Stimulated activated CD4-positive, alpha-beta T cell treated with anti-CD3 and anti-CD28 coated beads, Interleukin-12 subunit alpha, Interleukin-12 subunit beta, amount 100 ng/mL, for 4 hours (primary cell): ENCODE measurements at places on chromosomes 5 and 9.

DNA sequence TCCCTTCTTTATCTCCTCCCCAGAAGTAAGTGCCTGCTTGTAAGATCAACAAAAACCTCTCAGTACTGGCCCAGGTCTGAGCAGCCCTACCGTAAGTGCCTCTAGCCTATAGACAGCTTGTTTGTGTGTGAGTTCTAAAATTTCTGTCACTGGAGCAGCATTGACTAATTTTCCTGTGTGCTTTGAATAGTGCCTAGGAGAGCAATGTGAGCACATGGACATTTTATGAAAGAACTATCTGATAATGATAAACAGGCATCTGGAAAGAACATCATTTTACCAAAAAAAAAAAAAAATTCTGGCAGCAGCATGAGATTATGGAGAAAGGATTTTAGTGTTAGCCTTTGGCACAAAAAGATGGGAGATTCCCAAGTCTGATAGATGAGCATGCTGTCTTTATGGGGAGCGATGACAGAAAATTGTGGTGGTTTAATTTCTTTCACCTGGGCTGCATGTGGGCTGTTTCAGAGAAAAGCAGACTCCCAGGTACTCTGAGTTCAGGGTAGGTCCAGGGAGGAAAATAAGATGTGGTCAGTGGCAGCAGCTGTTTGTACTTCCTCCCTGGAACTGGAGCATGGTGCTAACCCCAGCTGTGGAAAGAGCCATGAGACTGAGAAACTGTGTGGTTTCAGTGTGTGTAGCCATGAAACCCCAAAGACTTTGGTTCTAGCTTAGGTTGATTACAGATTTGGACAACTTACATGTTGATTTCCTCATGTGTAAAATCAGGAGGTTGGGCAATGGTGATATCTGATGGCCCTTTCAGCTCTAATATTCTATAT, 419.9 kb downstream of the NTRK2 start:
- DNase-seq = no peak

- no peak for DNase-seq
These were observed 63.7 kb upstream of the FANCC start for GRCh38 chr9:95381221-95381620.

DNA sequence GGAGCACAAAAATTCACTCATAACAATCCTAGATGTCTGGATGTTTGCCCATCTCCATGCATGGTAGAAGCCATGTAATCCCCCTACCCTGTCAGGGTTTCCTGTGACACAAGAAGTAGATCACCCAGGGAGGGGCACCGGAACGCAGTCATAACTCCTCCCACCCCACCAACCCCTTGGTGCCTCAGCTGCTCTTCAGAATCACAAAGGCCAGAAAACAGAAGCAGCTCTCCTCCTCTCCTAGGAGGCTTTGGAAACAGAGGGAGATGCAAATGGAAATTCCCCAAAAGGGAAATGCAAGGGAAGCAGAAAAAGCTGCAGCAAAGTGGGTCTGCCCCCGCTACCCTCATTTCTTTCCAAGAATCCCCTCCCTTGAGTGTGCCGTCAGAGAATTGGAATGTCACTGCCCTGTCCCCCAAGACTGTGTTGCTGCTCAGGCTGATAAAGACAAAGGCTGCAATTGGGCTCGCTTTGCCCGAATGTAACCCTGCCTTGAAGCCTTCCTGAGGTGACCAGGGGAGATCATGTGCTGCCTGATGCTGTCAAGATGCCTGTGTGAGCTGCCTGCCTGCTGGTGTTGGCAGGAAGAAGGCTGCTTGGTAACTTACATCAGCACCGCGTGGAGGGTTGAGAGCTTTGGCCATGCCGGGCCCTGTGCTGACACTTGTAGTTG, 65.5 kb upstream of the ABCA1 start:
- no peak for DNase-seq

- DNase-seq = no peak
These were observed 9.1 kb upstream of the EGFLAM start for GRCh38 chr5:38249301-38249700.

GRCh38 chr5:9670371-9670770, 40.2 kb upstream of the TAS2R1 start:
- no peak for DNase-seq

GRCh38 chr5:59596586-59597350, 296.8 kb downstream of the PDE4D start:
- no peak for DNase-seq

DNA sequence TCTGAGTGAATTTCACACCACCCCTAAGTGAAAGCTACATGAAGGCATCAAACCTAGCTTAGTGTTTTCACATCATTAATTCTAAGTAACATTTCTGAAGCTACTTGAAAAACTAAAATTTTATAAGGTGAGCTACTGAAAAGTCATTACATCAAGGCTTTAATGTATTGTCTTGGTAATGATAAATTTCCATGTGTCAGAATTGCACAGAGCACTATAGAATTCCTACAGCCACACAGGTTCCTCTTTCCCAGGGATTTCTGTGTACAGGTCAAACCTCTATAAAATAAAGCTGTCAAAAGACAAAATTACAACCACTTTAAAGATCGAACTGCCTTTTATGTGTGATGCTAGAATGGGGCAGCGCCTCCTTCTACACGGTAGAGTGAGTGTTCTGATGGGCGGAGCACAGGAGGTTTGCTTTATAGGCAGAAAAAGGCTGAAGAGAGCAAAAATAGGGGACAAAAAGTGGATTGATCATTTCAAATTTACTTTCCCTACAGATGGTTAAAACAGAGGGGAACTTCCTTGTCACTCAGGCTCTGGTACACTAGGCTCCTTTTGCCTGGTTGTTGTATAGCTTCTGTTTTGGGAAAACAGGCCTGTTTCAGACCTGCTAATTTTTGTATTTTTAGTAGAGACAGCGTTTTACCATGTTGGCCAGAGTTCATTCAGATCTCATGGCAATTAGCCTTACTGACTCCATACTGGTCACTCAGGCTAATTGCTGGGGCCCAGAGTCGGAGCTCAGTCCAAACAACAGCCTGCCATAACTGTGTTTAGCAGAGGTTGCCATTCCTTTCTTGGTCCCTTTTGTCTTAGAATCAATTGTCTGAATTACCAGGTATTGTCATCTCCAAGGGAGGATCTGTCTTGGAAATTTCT, 102.5 kb upstream of the BASP1 start:
- no peak for DNase-seq

- DNase-seq = no peak
These were observed 301.5 kb downstream of the KCTD16 start for GRCh38 chr5:144472221-144472620.

DNA sequence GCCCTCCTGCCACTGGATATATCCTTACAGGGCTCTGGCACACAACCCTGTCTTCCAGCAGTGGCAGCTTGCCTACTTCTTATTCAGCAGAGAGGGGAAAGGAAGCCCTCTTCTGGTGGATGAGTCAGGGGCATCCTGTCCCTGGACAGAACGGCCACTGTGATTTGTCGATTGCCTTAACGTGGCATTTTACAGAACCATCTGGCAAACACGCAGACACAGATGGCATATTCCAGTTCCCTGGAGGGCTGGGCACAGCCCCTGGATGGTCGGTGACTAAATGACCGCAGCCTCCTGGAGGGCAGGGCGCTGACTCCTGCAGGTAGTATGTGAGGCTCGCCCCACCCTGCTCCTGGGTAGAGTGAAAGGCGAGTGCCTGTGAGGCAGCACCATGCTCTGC, 62.1 kb downstream of the DCP2 start:
- DNase-seq = no peak

DNA sequence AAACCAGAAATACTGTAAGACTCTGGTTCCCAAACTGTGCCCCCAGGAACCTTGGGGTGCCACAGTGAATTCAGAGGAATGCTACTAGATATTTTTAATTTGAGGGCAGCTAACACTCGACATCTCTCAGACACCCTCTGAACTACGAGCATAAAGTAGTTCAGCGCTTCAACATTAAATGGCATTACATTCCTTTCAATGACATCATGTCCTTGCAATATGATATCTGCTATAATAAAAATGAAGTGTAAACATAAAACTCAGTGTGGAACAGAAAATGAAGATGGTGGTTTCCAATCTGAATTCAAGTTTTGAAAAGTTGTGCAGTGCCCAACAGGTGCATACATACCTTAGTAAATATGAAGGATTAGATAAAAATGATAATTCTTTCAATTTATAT, 116.1 kb downstream of the LPAR1 start:
- DNase-seq = no peak

- no peak for DNase-seq
These were observed 18.4 kb downstream of the TENT4A start for GRCh38 chr5:6731465-6732237.

DNA sequence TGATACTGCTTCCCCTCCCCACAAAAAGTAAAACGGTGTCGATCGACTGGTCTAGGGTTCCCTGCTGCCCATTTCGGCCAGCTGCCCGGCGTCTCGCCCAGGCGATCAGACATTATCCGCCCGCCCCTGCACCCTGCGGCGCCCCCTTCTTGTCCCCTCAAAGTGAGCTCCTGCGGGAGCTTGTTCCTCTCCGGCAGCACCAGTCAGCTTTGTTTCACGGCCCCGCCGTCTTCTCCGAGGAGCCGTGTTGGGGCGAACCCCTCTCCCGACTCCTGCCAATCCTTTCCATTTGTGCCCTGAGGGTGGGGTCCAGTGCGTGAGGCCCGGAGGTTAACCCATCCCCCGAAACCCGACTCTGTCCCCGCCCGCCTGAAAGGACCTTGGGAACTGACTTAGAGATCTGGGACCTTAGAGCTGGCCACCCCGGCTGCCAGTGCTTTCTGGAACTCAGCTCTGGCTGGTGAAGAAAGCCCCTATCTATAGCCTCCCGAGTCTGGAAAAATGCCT, 518 bp downstream of the UBE2B start:
- DNase-seq = peak; percentile 30
